Stimulated activated CD4-positive, alpha-beta T cell treated with anti-CD3 and anti-CD28 coated beads, Interleukin-4, amount 100 ng/mL, for 48 hours (primary cell): ENCODE measurements at places on chromosomes 16 and 17.

DNA sequence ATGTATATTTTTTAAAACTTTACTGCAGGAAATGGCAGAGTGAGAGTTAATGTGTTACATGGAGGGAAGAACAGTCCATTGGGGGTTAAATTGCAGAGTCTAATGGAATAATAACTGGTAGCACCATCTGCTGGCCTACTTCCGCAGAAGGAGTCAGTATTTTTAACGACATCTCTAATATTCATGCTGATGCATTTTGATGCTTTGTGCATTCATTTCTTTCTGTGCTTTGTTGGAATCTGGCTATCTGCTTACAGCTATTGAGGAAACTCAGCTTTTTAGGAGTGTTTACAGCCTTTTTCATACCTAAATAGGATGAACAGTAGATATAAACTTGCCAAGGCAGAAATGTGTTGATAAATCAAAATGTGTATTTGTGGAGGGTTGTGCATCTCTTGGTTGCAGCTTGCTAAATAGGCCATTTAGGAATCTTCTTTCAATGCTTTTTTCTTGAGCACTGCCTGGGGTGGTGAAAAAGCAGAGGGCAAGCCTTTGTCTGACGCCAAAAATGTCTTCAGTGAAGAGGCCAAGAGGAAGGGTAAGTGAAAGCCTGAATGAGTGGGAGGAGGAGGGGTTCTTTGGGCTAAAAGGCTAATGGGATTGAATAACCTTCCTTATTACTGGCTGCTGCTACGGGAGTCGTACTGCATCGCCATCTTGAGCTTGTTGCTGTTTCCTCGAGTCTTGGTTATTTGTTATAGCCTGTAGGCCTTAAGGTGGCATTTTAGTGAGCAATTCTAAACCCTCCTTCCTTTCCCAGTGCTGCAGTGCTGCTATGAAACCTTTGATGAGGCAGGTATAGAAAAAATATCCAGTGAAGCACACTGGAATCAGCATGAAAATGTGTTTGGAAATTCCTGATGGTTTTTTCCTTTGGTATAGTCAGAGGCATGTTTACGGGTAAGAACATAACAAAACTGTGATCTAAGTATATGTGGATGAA, 153.3 kb downstream of the CHD9 start:
- DNase-seq: no peak

- no peak for DNase-seq
These were observed 6.3 kb upstream of the NPTX1 start for GRCh38 chr17:80482555-80483308.

DNA sequence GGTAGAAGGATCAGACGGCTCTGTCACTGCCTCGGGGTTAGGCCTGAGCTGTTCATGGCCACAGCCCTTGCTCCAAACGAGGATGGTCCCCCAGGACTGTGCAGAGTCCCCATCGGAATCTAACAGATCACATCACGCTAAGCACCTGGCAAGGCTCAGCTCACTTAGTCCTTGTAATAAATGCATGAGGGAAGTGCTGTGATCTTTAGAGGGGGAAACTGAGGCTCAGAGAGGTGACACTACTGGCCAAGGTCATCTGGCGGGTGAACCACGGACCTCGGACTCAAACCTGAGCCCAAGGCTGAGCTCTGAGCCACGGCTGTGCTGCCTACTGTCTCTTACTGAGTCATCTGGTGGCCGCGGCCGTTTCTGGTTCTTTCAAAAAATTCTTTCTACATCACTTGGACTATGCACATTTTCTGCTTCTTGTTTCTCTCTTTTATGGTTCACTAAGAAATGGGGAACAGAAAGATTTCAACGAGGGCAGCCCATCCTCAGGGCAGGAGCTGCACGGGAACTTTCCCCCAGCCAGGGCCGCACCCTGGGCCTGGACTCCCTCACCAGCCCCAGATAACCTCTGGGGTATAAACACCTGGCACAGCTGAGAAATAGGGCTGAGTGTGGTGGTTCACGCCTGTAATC, 55.6 kb downstream of the COTL1 start:
- no peak for DNase-seq

DNA sequence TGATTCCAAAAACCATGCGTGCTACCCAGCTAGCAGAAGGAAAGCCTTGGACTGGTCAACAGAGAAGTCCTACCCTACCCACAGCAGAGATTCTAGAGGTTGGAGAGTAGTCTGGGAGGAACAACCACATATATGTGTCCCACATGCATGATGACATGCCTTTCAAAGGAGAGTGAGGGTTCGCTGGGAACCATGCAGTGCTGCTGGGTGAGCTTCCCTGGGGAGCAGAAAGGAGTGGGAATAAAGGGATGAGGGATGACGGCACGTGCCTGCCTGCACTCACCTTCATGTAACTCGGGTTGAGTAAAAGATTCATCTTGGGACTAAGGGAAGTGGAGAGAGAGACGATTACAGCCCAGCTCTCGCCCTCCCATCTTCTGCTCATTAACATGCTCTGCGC, 9.8 kb downstream of the CPSF4L start:
- DNase-seq: no peak

DNA sequence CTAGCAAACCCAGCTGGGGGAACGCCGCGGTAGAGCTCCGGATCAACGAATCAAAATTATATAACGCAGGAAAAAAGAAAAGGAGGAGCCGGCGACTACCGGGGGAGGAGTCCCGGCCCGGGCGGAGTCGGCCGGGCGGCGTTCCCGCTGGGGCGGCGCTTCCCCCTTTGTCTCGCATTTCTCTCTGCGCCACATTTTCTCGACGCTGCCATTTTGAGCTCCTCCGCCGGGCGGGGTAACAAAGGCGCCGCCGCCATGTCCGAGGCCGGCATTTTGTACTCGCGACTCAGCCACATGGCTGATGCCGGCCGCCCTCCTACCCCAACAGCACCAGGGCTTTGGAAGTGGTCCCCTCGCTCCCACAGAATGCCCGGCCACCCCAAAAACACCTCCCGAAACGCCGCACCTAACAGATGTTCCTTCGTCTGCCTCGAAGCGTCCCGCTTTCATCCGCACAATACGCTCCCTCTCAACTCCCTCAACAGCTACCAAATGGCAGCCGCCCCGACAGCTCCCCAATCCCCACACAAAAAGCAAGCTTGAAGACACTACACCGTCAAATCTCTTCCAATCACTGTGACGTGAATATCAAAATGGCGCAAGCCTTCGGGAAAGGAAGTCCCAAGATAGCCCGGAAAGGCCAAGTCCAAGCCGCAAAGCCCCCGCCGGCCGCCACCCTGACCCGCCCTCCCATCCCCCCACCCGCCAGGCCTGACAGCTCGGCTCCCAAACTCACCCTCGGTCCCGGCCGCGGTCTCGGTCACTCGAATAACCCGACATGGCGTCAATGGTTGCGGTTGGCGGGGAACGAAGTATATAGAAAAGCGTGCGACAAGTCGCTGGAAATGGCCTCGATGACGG, 519 bp downstream of the DDX5 start:
- DNase-seq: peak; percentile 79

DNA sequence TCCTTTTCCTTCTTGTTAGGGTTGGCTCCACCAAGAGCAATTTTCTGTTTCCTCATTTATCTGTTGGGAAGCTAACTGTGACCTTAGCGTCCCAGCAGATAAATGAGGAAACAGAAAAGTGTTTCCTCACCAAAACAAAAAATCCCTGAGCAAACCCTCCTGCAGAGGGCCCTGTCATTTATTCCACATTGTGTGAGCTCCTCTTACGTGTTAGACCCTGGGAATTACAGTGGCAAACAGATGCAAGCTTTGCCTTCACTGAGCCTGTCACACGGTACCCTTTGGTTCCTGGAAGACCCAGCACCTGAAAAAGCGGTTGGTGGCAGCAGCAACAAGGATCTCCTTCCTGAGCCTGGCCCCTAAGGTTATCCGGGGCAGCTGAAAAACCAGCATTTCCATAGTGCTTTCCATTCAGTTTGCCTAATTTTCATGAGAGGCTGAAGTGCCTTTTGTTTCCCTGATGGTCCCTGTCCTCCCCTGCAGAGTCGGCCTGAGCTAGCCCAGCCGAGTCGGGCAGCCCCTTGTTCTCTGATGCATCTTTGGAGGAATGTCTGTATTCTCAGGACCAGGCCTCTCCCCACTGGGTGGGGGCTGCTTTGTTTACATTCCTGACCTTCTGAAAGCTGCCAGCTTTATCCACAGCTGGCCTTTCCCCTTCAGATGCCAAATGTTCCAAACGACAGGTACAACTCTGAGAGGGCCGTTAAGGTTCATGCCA, 34.7 kb downstream of the YPEL2 start:
- DNase-seq: no peak

GRCh38 chr17:75077072-75077495, 10.7 kb upstream of the SLC16A5 start:
- DNase-seq: no peak

DNA sequence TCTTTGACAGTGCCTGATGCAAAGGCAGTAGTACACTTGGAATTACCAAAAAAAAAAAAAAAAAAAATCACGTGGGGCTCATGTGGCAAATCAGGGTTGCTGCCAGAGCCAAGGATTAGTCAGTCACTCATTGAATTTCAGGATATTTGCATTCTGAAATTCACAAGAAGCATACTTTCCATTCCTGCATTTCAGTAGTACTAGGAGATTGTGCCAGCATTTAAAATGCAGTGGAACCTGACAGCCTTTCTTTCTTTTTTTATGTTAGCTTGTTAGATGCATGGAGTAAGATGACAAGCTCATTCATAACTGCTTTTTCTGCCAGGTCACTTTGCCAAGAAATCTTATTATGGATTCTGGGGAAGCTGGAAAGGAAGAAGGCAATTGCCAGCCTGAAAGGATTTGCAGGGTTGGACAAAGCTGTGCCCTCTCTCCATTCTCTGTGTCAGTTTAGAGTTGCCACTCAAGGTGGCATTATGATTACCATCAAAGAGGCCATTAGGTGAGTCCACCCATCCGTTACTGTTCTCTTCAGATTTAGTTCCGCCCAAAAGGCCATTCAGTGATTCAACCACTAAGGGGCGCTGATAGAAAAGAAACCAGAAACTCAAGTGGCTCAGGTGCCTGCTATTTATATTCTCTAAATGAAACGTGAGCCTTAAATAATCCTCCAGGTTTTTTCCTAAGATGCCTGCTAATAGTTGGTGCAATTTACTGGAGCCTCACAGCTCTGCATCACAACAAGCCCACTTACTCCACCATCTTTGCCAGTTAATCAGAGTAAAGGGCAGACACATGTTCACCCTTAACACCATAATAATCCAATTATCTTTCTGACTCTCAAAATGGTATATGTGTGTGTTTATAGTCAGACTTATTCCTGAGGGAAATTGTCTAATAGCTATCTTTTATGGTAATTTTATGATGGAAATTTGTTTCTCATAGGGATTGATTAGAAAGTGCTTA, 59.0 kb downstream of the TANGO6 start:
- DNase-seq: no peak

- no peak for DNase-seq
These were observed 7.9 kb upstream of the GEMIN4 start for GRCh38 chr17:759964-760363.

- DNase-seq: no peak
These were observed 28.4 kb downstream of the KDM8 start for GRCh38 chr16:27231692-27232060.

DNA sequence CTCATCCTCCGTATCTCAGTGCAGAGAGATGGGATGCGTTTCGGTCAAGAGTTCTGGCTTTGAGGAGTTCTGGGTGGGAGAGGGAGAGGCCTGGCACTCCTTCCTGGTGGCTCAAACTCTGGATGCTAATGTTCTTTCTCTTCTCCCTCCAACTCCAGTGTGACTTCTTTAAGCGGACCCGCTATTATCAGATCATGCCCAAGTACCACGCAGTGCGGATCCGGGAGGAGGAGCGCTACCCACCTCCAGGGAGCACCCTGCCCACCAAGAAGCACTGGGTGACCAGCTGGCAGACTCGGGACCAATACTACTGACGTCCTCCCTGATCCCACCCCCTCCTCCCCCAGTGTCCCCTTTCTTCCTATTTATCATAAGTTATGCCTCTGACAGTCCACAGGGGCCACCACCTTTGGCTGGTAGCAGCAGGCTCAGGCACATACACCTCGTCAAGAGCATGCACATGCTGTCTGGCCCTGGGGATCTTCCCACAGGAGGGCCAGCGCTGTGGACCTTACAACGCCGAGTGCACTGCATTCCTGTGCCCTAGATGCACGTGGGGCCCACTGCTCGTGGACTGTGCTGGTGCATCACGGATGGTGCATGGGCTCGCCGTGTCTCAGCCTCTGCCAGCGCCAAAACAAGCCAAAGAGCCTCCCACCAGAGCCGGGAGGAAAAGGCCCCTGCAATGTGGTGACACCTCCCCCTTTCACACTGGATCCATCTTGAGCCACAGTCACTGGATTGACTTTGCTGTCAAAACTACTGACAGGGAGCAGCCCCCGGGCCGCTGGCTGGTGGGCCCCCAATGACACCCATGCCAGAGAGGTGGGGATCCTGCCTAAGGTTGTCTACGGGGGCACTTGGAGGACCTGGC, 6.0 kb upstream of the PDK2 start:
- DNase-seq: no peak

DNA sequence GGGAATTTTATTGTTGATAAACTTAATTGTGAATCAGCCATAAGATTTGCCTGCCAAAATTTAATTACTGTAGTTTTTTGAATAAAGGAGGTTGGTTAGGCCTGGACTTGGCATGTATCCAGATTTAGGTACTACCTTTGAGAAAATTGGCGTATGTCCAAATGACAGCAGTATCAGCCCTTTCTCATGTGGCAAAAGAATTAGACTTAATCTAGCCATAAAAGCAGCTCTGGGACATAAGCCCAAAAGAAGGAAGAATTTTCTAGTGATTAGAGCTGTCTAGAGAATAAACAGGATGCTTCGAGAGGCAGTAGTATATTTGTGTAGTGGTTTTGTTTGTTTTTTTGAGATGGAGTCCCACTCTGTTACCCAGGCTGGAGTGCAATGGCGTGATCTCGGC, 27.7 kb downstream of the PPM1E start:
- DNase-seq: no peak

DNA sequence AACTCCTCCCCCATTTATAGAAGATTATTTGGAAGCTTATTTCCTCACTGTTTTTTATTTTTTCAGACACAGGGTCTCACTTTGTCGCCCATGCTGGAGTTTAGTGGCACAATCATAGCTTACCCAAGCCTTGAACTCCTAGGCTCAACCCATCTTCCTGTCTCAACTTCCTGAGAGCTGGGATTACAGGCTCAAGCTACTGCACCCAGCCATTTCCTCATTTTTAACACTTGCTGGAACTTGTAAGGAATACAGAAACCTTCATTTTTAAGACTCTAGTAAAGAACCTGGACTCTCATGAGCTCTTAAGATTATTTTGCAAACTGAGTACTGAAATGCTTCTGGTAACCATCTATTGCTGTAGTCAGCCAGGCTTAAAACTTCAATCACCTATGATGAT, 29.9 kb downstream of the KANSL1 start:
- no peak for DNase-seq

- DNase-seq: no peak
These were observed 13.5 kb downstream of the DUSP14 start for GRCh38 chr17:37503148-37503547.

- DNase-seq: peak; percentile 44
These were observed 28.5 kb upstream of the SLC7A5 start for GRCh38 chr16:87897521-87898505.
